ENCODE measurements at places on chromosomes 2 and 18.

GRCh38 chr2:36351736-36352349 lies 3.7 kb upstream of the CRIM1 start:
- DNase-seq: peak; percentile 91

GRCh38 chr2:154263206-154263605 lies 391.5 kb downstream of the GALNT13 start:
- DNase-seq: no peak

- peak; percentile 91 for DNase-seq
These were observed 16.5 kb upstream of the ME2 start for GRCh38 chr18:50862401-50862800.

DNA sequence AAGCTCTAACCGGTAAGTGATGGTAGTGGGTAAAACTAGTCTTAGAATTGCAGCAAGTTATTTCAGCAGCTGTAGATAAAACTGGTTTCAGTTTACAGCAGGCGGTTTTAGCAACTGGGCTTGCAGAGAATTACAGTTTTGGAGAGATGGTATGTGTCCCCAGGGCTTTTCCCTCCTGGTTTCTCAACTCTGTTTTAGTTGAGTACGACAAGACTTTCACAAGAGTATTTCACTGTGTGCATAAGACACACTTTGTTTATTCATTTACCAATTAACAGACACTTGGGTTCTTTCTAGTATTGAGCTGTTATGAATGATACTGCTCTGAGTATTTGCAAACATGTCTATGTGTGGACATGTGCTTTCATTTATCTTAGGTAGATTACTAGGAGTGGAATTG lies 65.6 kb upstream of the RFX8 start:
- DNase-seq: peak; percentile 6

DNA sequence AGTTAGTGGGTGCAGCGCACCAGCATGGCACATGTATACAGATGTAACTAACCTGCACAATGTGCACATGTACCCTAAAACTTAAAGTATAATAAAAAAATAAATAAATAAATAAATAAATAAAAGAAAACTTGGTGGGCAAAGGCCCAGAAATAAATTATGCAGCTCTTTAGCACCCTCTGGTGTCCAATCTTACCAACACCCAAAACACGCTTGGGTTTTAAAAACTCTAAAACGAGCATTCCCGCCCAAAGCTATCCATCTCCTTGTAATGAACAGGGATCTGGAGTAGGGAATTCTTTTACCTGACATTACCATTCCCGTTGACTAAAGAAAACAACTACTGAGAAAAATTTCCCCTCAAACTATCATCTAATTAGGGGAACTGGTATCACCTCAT lies 2005.9 kb upstream of the CELF4 start:
- no peak for DNase-seq

DNA sequence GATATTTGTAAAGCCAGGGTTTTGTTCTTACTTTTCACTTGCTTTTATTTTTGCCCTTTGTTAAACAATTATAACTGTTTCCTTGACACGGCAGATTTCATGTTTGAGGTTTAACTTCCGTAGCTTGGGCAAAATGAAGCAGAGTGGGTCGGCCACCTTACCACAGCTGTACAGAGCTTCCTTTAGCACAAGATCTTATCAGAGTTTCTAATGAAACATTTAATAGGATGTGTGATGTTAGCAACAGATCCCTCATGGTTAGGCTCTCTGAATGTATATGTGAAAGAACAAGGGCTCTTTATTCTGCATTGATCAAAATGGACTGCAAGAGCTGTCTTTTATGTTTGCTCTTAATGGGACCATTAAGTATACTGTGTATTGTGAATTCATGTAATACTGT lies 22.3 kb downstream of the RNF125 start:
- peak; percentile 49 for DNase-seq

- DNase-seq: peak; percentile 41
These were observed 60.0 kb upstream of the PSME4 start for GRCh38 chr2:54030806-54031205.

GRCh38 chr2:90221300-90221651 lies 1529.8 kb downstream of the RPIA start:
- no peak for DNase-seq

GRCh38 chr2:74619651-74620297 lies 28.4 kb downstream of the M1AP start:
- DNase-seq: peak; percentile 42

DNA sequence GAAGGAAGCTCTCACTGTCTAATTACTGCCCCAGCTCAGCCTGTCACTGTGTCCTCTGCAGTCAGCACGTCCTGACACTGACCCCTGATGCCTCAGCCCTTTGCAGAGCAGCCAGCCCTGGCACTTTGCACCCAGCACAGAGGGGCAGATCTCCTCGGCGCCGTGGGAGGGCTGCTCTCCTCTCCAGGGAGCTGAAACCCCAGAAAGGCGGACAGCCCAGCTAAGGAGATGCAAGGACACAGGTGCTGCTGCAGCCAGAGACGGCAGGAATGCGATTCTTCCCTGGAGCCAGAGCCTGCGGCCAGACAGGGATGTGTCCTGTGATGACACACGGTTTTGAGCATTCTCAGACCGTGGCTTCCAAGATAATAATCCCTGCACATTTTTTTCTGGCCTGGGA lies 34.5 kb upstream of the SIX3 start:
- DNase-seq: no peak

Measured in MV-4-11 (cell line).